ENCODE measurements at places on chromosomes 12 and 14. TPM values are rescaled to one million over a fixed set of nuclear protein-coding genes. Genes with fewer than 3 reads are reported as not detected.

MAX gene
- 65.7 TPM for total RNA-seq

AVPR1A gene
- 0.22 TPM for total RNA-seq

EP400 gene
- 61.7 TPM for total RNA-seq

USP5 gene
- 144 TPM for total RNA-seq

CORO1C gene
- 154 TPM for total RNA-seq

AICDA gene
- total RNA-seq: 0.22 TPM

DNA sequence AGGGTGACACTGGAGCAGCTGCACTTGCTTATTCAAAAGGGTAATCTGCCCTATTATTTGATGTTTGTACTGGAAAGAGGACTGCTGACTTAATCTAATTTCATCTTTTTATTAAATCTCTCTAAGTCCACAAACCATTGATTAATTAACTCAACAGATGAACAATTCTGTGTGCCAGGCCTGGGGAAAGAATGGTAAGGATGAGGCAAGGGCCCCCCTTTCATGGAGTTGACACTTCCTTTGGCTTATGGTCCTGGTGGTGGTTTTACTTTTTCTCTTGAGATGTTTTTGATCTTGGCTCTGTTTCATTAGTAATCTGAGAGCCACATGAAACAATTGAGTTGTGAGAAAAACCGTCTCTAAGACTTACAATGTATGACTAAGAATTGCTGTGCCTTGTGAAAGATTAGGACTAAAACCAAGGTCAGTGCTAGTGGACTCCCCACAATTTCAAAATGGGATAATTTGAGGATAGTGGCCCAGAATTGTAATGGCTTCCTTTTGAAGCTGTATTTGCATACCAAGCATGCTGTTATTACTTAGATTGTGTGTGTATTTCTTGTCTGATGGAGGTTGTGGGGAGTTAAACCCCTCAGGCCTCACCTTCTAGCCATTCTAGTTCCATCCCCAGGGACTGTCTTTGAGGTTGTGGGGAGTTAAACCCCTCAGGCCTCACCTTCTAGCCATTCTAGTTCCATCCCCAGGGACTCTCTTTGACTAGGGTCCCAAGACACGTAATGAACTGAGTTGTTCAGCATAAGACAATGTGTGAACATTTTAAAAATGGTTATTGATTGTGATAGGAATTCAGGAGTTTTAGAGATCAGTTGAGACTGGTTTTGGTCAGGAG lies 52.5 kb upstream of the EVL start:
- DNase-seq: no peak

DNA sequence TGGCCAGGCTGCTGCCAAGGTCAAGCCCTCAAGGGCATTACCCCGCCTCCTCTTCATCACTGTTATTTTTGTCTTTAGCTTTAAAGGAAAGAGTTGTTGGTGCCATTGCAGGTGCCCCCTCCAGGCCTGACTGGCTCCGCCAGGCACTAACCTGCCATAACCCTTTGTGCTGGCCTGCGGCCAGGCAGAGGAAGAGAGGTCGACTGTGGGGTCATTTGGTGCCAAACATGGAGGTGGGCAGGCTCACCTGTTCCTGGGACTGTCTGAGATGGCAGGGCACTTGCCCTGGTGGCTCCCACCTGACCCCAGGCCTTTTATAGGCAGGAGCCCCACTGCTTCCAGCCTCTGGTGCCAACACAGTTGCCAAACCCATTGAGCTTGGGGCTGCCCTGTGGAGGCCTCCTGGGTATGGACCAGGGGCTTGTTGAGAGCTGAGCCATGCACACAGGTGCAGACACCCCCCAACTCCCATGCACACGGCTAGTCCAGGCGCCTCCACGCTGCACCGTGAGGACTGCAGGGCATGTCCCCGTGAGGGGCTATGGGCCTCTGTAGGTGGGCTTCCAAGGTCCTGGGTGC lies 29.4 kb upstream of the PLD4 start:
- DNase-seq: peak; percentile 29

- DNase-seq: no peak
These were observed 135.1 kb downstream of the MON2 start for GRCh38 chr12:62601765-62602164.

GRCh38 chr14:29937116-29937515 lies 9.5 kb upstream of the PRKD1 start:
- DNase-seq: no peak

GRCh38 chr14:78403278-78403815 lies 233.2 kb downstream of the NRXN3 start:
- DNase-seq: no peak

- DNase-seq: no peak
These were observed 822.1 kb upstream of the FLRT2 start for GRCh38 chr14:84707830-84708229.

DNA sequence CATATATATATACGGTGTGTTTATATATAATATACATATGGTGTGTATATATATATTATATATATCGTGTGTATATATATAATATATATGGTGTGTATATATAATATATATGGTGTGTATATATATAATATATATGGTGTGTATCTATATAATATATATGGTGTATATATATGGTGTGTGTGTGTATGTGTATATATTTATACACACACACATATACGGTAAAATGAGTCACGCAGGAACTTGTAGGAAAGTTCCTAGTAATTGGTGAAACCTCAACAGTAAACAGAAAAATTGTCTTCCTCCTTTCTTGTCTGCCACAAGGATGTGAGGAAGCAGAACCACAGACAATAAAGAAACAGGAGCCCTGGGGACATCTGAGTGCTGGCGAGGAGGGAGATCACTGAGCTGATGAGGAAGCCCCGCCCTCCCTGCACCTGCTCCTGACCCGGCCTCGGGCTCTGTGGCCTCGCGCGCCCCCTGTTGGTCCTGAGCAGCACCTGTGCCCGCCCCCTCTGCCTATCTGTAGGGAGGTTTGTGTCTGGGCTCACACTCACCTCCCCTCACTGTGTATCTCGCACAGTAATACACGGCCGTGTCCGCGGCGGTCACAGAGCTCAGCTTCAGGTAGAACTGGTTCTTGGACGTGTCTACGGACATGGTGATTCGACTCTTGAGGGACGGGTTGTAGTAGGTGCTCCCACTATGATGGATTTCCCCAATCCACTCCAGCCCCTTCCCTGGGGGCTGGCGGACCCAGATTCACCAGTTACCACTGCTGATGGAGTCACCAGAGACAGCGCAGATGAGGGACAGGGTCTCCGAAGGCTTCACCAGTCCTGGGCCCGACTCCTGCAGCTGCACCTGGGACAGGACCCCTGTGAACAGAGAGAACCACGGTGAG lies 1079.4 kb downstream of the TMEM121 start:
- DNase-seq: no peak

GRCh38 chr12:49917166-49917787 lies 13.6 kb upstream of the FAIM2 start:
- no peak for DNase-seq

DNA sequence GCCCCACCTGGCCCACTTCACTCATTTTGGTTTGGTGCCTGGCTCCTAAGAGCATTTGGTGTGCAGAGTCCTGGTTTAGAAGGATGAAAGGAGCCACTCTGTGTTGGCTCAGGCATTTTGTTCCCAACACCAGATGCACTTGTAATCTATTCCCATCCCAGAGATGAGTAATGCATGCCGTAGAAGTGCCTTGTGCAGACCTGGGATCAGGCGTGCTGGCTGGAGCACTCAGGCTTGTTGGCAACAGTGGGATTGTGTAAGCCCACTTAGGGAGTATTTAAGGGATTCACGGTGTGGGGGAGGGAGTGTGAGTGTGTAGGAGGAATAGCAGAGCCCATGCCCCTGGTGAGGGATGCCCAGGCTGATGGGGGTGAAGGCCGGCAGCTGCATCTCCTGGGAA lies 501.5 kb upstream of the TBX3 start:
- no peak for DNase-seq

DNA sequence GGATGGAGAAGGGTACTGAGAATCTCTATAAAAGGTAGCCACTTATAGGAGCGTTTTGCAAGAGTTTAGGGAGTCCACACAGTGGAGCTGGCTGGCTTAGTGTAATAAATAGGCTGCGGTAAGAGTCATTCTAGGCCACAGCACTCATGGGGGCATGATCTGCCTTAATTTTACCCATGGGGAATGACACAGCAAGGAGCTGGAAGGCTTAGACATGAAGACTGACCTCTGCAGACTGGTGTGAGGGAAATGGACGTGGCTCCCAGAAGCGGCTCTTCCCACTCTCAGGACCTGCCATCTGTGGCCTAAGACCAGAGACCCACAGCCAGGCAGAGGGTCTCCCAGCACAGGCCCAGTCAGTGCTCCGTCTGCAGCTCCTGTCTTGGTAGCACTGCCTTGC lies 173.3 kb downstream of the PPM1H start:
- no peak for DNase-seq

DNA sequence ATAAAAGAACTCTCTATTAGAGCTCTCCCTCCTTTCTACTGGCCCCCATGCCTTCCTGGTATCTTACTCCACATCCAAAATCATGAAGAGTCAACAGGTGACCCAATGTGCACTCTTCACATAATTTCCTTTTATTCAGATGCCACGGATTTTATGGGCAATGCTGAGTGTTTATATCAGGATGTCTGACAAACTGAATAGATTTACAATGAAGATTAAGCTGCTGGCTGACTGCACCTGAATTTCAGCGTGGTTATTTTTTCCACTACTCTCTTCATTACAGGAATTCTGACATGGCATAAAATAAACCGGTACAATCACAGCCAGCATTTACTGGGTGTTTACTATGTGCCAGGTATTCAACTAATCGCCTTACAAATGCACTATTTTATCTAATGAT lies 29.4 kb upstream of the CERS5 start:
- DNase-seq: no peak
